ENCODE measurements at places on chromosomes 5 and 9.

GRCh38 chr9:34633166-34633565 is 4.3 kb upstream of the ARID3C start:
- DNase-seq = no peak

GRCh38 chr9:91500509-91501014 is 76.9 kb upstream of the NFIL3 start:
- no peak for DNase-seq

DNA sequence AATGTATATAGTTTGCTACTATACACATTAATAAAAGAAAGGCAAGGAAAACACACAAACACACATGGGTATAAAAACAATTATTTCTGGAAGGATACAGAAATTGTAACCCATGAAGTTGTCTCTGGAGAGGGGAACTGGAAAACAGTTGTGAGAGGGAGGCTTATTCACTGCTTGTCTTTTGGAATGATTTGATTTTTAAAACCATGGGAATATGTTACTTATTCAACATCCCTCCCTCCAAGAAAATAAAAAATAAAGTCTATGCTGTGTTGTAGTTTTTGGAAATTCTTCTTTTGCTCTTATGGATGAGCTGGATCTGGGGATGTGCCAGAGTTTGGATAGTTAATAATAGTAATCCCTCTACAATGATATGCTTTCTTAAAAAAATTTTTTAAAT is 6.0 kb upstream of the C1QTNF2 start:
- DNase-seq = no peak

DNA sequence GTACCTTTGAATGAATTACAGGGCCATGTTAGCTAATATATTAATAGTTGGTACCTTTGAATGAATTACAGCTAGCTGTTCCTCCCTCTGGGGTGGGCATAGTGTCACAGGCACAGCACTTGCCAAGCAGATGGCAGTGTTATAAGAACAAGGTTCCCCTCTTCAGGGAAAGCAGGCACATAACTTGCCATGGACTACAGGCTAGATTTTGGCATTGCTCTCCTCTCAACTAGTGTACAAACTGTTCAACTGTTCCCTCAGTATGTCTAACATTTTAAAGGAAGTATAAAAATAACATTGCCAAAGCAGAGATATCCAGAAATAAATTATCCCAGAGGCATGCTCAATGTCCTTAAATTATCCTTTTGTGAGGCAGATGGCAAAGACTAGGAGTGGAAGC is 33.7 kb downstream of the ABITRAM start:
- no peak for DNase-seq

DNA sequence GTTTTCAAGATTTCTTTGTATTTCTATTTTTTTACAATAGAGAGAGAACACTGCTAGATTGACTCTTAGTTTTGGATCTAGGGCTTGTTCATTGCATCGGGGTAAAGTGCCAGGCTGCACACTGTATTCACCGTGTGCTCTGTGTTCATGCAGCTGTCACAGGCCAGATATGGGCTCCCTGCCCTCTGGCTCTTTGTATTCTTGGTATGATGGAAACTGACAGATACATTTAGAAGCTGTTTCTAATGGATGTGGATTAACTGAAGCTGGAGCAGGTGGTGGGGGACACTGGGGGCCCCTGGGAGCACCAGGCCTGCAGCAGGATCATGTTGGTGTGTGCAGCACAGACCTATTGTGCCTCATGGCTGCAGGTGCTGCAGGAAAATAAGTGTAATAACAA is 28.0 kb downstream of the SLC36A1 start:
- no peak for DNase-seq

DNA sequence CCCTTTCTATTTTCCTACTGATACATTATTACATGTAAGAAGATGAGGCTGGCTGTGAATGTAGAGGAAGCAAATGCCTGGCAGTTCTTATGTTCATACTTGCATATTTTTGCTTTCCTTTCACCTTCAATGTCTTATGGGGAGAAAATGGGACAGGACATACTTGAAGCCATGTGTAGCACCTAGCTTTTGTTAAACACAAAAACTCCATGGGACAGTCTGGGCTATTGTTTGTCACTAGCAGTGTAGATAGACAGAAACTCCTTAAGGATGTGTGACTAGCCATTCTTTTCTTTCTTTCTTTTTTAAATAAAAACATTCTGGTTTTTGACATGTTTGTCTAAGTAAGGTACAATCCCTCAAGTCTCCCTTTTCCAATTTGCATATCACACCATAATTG is 122.7 kb downstream of the ARL15 start:
- no peak for DNase-seq
